ENCODE measurements at places on chromosomes 13 and 19.

GRCh38 chr13:79668201-79668752 is 187.3 kb downstream of the NDFIP2 start:
- no peak for DNase-seq

DNA sequence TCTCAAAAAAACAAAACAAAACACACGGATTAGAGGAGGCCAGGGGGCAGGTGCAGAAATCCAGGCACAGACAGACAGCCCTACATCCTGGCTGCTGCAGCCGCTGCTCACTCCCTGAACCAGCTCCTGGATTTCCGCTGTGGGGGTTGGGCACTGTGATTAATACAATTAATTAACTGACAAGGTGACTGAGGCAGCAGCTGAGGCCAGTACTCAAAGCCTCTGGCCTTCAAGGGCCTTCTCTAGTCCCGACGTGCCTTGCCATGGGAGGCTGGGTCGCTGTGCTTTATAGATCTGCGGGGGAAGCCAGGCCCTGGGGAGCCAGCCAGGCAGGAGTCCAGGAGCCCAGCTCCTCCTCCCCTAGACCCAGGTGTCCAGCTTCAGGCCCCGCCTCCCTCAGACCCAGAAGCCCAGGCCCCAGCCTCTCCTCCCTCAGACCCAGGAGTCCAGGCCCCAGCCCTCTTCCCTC is 4.6 kb downstream of the NECTIN2 start:
- no peak for DNase-seq

DNA sequence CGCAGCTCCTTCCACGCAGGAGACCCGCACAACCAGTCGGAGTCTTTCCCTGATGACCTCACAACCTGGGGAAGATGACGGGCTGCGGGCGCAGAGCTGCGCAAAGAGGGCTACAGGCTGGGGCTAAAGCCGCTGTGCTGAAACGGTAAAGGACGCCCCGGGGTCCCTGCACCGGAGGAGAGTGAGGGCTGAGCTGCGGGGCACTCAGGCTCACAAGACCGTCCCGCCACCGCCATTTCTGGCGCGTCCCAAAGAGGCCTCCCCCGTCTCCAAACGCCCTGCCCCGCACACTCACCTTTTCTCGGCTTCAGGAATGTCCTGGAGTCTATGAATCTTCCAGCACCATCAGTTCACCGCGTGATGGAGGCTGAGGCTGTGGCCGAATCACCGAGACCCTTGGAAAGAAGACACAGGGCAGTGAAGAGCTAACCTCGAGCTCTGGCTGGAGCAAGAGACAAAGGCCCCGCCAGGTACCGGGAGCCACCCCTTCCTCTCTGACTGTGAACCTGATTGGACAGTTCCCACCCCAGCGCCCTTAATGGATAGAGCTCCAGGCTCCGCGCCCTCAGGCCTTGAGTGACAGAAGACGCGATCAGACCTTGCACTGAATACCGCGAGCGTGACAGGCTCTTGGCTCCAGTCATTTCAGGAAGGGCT is 41.8 kb upstream of the ZNF429 start:
- peak; percentile 69 for DNase-seq

DNA sequence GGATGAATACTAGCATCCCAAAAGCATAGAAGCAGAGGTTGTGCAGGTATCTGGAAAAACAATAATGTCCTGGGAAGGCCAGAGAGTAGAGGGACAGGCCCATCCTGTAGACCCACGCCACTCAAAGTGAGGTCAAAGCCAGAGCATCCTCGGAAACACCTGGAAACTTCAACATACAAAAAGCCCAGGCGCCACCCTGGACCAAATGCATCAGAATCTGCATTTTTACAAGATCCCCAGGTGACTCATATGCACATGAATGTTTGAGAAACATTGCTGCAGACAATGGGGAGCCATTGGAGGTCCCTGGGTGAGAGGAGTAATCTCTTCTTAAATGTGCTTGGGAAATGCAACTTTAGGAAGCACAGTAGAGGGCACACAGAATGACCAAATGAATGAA is 684.1 kb downstream of the DIAPH3 start:
- DNase-seq: no peak

DNA sequence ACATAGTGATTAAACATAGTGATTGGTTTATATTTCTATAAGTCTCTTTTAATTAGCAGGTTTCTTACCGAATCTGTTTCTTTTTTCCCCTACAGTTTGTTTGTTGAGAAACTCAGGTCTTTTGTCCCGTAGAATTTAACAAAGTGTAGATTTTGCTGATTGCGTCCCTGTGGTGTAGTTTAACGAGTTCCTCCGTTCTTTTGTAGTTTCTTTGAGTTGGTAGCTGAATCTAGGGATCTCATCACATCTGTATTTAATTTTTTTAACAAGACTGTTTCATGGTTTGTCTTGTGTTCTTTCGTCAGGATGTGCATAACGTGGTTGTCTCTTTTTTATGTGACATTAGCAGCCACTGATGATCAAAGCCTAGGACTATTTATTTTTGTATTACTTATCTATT is 111.1 kb downstream of the AKAP11 start:
- DNase-seq: no peak

DNA sequence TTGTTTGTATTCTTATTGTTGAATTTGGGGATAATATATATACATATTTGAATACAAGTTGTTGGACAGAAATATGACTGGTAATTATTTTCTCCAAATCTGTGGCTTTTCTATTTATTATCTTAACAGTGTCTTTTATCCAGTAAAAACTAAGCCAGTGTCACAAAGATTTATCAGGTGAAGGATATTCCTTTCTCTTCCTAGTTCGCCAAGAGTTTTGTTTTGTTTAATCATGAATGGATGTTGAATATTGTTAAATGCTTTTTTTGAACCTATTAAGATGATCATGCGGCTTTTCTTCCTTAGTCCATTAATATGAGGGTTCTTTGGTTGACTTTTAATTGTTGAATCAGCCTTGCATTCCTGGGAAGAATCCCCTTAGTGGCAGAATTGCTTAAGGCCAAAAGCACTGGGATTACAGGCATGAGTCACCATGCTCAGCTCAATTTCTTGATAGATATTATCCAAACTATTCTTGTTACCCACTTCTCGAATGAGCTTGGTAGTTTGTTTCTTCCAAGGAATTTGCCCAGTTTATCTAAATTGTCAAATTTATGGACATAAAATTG is 53.3 kb downstream of the TEX26 start:
- no peak for DNase-seq

- peak; percentile 99 for DNase-seq
Measured at GRCh38 chr19:18464646-18465045, 26.7 kb upstream of the ISYNA1 start.

DNA sequence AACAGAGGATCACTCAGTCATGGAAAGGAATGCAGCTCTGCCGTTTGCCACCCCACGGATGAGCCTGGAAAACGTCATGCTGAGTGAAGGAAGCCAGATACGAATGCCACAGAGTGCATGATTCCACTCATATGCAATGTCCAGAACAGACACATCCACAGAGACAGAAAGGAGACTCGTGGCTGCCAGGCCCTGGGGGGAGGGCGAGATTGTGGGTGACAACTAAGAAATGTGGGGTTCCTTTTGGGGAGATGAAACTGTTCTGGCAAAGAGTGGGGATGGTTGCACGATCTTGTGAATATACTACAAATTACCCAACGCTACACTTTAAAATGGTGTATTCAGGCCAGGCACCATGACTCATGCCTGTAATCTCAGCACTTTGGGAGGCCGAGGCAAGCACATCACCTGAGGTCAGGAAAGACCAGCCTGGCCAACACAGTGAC is 27.2 kb upstream of the NAPA start:
- no peak for DNase-seq

DNA sequence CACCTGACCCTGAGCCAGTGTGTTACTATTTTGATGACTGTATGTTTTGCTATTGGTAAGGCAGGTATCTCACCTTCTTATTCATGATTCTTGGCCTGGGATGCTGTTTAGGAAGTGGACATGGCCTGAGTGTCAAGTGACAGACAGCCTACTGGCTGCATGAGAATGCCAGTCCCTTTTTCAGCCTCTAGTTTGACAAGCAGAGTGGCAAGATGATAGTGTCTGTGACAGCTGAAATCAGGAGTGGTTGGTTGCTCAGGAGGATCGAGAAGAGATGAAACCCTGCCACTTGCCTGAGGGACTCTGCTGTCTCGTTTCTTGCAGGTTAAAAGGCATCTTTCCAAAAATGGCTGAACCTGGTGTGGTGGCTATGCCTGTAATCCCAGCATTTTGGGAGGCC is 7.1 kb upstream of the ELOF1 start:
- no peak for DNase-seq

- no peak for DNase-seq
Measured at GRCh38 chr19:6828698-6829633, 56.5 kb downstream of the VAV1 start.

DNA sequence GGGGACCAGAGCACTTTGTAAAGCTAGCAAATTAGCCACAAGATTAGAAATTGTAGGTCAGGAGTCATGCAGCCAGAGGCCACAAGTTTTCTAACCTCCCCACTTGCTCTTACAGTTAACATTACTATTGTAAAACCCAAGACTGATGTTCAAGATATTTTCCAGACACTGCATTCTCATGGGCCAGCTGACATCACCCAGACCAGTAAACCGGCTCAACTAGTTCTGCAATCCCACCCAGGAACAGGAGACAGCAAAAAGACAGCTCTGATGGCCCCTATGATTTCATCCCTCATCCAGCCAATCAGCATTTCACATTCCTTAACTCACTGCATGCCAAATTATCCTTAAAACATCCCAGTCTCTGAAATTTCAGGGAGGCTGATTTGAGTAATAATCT is 178.5 kb downstream of the PRR20E start:
- no peak for DNase-seq

DNA sequence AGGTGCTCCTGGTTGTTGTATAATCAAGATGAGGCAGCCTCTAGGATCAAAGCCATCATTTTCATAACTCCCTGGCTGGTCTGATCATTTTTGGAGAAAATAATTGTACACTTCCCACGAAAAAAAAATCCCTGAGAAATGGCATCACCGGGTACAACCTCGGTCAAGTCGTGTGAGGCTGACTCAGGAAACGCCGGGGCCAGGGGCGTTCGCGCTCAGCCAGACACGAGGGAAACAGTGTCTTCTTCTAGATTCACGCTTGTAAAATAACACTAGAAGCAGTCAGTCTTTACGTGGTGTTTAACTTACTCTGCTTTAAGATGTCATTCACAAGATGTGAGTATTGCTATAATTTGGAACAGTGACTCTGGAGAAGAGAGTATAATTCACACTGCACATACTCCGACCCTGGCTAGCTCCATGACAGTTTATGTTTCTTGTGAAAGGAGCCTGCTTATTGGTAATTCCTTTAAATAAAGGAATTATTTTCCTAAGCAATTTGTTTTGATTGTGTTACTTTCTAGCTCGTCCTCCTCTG is 109.0 kb upstream of the SOX1 start:
- DNase-seq: no peak

DNA sequence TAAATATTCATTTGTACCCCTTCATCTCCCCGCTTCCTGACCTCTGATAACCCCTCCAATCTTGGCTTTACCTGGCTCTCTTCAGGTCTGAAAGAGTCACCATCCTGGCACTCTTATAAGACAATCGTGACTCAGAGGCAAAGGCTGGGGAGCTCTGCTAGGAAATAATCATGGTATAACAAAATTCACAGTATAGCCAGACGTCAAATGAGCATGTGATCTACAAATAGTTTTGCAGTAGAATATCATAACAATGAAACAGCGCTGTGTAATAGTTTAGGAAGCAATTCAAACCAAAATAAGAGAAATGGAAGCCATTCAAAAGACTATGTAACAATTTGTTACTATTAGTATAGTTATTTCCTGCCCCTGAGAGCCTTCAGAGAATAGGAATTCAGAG is 34.2 kb downstream of the RXFP2 start:
- no peak for DNase-seq

- no peak for DNase-seq
Measured at GRCh38 chr19:48053856-48054255, 10.0 kb upstream of the CABP5 start.

DNA sequence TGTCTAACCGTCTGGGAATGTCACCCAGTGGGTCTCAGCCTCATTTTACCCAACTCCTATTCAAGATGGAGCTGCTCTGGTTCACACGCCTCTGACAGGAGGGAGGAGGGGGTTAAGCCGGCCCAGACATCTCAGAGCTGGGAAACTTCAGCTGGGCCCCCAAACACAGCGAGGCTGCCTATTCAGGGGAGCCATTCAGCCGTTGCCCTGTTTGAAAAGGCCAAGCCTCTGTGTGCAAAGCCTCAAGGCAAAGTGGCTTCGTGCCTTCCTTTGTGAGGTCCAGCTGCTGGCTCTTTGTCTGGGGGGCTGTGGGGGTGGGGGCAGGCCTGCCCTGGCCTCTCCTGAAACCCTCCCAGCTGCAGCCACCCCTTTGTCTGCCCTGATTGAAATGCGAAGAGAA is 147.4 kb downstream of the PTPRS start:
- no peak for DNase-seq

DNA sequence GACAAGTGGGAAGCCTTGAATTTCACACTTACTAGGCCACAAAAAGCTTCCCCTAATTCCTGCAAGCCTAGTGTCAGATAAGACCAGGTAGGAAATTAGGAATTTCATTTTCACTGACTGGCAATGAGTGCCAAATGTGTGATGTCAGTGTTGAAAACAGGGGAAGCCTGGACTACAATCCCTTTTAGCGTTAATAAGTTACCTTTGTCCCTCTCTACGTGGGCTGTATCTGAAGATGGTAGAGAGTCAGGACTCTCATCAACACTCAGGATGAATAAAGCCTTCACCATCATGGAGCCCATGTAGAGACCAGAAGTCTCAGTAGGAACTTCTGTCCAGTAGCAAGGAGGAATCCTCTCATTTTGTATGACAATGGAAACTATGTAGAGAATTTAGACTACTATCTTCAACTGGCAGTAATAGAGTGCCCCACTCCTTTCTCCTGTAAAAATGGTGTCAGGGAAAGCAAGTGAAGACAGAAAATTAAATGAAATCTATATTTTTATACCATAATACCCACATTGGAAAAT is 324.1 kb upstream of the KLHL1 start:
- DNase-seq: no peak

GRCh38 chr19:28466107-28467045 is 746.6 kb downstream of the UQCRFS1 start:
- DNase-seq: peak; percentile 26

DNA sequence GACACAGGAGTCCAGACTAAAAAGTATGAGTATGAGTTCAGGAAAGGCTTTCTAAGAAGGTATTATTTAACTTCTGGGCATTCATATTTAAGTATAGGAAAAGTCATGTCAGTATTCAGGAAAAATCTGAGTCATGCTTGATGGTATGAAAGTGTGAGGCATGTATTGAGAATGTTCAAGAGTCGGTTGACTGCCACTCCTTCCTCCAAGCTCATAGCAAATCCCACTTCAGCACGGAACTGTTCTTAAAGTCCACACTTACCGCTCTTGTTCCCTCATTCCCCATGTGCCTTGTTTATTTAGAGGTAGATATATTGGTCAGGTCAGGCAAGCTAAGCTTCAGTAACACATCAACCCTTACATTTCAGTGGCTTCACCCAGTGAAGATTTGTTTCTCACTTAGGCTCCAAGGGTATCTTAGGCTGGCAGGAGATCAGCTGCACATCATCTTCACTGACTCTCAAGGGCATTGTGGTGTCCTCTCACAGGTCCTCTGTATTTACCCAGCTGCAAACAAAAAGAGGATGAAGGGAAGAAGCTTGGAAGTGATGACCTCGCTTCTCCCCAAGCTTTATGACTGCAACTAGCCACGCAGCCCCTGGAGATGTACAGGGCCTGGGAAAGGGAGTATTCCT is 1189.2 kb downstream of the EFNB2 start:
- no peak for DNase-seq

Data from LNCaP clone FGC (cell line).